ENCODE measurements at places on chromosomes 4 and X.

DNA sequence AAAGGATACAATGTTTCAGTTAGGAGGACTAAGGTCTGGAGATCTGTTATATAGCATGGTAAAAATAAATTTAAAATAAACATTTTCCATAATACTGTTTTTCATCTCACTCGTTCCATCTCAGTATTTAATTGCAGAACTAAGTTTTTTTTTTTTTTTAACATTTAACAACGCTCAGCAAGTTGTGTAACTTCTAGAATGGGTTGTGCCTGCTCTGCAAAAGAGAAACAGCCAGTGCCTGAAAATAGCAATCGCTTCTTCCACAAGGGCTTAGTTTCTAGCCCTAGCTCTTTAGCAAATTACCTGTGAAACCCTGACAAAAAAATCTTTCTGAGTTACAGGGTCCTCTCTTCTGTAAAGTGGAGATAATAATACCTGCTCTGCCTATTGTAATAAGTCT is 41.9 kb downstream of the CNGA1 start:
- no peak for DNase-seq

DNA sequence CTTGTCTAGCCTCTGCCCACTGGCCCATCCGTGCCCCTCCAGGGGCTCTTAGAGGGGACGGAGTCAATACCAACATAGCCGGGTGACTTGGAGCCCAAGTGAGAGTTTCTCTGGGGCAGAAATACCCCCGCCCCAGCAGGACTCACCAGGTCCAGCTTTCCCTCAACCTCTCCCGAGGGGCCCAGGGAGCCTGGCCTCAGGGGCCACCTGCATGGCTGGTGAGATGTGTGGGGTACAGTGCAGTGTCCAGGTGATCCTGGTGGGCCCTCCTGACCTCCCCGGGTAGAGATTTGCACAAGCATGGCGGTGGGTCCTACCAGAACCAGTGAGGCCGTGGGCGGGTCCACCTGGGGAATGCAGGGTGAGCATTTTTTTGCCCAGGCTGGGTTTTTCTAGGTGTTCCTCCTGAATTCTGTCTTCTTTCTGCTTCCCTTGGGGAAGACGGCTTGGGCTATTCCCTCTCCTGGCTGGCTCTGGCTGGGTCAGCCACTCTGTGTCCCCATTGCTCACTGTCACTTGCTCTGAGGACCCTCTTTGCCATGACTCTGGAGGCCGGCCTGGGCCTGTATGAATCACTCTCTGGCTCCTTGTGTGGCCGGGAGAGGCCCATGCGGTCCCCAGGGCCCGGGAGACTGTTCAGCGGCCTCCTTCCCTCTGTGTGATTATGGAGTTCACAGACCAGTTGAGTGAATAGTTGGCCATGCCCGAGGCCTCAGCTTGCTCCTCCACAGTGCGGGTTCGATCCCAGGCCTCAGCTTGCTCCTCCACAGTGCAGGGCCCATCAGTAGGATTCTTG is 71.0 kb upstream of the NKX1-1 start:
- DNase-seq = no peak

DNA sequence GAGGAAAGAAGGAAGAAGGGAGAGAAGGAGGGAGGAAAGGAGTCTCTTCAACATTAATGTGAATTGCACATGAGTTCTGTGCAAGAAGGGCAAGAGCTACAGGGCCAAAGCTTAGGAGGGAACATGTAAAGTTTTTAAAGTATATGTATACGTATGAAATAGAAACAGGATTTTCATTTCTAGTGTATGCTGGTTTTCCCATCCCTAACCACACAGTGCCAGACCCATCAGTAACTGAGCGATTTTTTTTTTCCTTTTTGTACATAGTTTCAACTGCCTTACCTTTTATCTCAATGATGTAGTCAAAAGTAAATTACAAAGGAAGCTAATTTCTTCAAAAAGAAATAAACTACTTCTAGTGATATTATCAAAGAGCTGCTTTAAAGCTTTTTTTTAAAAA is 157.6 kb downstream of the SH3KBP1 start:
- no peak for DNase-seq

- DNase-seq = no peak
Observed at GRCh38 chr4:160235285-160235684, 1132.4 kb downstream of the RAPGEF2 start.

GRCh38 chr4:174575436-174575835 is 53.1 kb upstream of the HPGD start:
- DNase-seq = no peak

- no peak for DNase-seq
Observed at GRCh38 chrX:68232206-68232605, 201.1 kb downstream of the OPHN1 start.

GRCh38 chr4:948936-949300 is 16.7 kb downstream of the TMEM175 start:
- DNase-seq = peak; percentile 21

GRCh38 chr4:708631-708933 is 3.0 kb downstream of the PCGF3 start:
- no peak for DNase-seq

DNA sequence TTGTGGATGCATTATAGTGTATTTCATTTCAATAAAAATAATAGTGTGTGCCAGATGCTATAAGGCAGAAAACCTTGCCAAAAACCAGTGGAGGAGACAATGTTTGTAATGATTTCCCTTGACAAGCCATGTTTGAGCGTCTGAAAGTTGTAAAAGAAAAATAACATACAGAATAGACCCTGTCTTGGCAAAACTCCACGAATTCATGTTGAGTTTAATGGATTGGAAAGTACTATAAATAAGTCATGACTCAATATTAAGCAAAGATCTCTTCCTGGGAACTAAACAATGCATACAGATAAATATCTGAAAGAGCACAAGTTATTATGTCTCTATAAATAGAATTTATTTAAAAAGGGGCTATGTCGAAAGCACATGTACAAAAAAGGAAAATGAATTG is 543.5 kb downstream of the GABRG1 start:
- DNase-seq = no peak

- no peak for DNase-seq
Observed at GRCh38 chr4:81896936-81897335, 425.2 kb upstream of the RASGEF1B start.

- no peak for DNase-seq
Observed at GRCh38 chr4:30380404-30380998, 339.7 kb upstream of the PCDH7 start.

DNA sequence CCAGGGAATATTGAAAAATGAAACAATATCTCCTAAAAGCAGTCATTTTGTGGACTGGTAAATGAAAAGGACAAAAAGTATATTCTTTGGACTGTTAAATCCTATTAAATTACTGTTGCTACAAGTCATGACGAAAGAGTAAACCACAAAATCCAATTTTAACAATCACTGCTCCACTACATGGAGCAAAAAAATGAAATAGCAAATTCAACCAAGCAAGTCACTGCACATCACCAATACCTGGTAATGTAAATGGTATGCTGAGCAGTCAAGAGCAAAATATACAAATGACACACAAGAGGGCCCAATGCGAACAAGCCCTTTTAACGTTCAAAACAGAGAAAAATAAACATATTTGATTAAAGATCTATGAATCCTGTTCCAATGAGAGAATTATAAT is 126.2 kb downstream of the KLHL13 start:
- DNase-seq = no peak
